ENCODE measurements at places on chromosomes 1 and 21.
A peak's percentile ranks its signal among the peaks of the same experiment; 100 is the strongest.

GRCh38 chr1:230278376-230278775, 147.8 kb downstream of the PGBD5 start:
- DNase-seq, result no peak

DNA sequence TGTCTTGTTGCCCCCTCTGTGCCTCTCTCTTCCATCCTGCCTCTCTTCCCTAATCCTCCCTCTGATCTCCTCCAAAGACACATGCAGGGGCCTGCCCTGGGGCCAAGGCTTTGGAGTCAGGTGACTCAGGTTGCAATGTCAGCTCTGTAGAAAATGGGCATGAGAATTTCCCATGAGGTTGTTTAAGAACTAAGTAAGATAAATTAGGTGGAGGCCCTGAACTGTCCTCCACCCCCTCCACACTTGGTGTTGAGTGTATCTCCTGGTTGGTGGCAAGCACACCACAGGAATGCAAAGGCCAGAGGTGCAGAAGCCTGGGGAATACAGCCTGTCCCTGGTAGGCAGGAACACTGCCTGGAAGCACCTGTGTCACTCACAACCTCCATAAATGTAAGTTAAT, 63.9 kb upstream of the GRIK3 start:
- no peak for DNase-seq

GRCh38 chr1:114108751-114109255, 44.9 kb downstream of the SYT6 start:
- no peak for DNase-seq

- no peak for DNase-seq
These were observed 46.5 kb upstream of the PRELP start for GRCh38 chr1:203428981-203429599.

DNA sequence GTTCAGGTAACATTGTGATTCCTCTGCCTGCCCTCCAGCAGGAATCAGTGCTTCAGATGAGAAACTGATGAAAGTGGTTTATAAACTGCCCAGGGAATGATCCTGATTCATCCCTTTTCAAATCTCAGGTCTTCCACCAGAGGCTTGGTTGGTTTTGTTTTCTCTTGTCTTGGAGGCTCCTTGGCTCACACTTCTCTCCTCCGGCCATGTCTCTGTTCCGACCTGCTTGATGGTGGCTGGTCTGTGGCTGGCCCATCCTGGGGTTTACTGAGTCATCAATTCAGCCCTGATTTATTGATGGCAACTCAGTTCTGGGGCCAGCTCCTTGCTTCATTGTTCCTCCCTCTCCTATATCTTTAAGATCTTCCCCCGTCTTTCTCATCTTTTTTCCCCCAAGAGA, 56.6 kb upstream of the SLC2A1 start:
- DNase-seq, result no peak

DNA sequence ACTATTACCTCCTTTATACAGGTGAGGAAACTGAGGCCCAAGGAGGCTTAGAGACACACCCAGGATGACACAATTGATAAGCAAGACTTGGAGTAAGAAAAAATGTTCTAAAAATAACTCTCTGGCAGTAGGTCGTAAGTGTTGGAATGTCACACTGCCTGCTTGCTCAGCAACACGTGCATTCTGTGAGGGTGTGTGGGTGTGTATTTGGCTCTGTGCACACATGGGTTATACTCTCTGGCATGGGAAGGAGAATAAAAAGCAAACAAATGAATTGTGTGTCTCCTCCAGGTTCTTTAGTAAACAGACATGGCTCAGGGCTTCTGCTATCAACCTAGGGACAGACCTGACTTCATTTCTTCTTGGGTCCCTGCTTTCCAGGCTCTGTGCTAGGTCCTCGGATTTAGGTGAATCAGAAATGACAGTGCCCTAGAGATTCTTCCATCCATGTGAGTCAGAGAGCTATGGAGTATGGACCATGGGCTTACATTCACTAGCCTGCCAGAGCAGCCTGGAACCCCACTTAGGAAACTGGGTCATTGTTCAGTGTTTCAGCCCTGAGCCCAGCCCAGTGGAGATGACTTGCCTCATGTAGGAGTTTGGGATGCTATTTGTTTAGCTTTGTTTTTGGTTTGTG, 72.4 kb downstream of the ELAVL4 start:
- DNase-seq, result peak; percentile 60

DNA sequence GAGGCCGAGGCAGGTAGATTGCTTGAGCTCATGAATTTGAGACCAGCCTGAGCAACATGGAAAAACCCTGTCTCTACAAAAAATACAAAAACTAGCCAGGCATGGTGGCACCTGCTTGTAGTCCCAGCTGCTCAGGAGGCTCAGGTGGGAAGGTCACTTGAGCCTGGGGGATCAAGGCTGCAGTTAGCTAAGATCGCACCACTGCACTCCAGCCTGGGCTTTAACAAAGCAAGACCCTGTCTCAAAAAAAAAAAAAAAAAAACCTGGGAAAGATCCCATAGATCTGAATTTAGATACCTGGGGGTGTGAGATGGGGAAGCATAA, 32.9 kb downstream of the NIBAN1 start:
- no peak for DNase-seq

All from retinal pigment epithelial cell (primary cell).